Activated naive CD4-positive, alpha-beta T cell (primary cell): ENCODE measurements at places on chromosomes 5 and 9.

DNA sequence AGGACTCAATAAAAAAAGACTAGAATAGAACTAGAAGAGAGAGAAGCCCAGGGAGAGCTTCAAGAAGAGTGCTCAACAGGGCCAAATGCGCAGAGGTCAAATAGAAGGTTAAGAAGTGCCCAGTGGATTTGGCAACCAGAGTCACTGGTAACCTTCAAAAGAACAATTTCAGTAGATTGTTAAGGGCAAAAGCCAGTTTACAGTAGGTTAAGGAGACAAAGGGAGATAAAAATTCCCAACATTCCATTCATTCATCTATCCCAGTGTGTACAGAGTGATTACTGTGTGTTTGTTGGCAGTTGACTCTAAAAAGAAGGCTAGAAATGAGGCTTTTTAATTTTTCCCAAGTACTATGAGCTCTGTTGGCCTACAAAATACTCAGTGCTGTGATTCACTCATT lies 69.4 kb downstream of the RIGI start:
- no peak for DNase-seq

DNA sequence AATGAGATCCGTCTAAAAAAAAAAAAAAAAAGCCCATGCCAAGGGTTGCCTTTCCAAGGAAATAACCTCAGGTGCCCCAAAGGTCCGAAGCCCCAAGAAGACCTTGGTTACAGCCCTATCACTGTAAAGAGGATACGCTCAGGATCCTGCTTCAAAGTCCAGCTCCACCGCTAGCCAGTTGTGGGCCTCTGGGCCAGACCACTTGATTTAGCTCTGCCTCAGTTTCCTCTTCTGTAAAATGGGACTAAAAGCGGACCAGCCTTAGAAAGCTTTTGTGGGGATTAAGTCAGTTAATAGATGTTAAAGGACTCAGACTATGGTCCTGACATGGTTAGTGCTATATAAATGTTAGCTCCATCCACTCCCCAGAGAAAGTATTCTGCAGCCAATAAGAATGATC lies 48.7 kb upstream of the ORM1 start:
- DNase-seq: no peak

DNA sequence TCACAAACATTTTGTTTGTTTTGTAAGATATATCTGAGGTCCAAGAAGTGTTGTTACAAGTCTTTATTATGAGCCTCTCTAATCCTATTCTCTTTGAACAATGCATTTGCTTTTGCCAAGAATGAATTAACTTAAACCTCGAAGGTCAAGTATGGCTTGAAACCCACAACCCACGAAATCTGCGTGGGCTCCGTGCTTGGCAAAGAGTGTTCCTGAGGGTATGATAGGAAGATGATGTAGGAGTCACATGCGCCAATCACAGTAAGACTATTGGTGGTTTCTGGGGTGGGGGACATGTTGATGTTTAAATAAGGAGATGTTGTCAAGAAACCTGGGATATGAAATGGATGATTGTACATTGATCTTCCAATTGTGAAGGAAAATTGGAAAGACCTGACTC lies 330.8 kb upstream of the RFX3 start:
- DNase-seq: no peak

GRCh38 chr9:92730897-92731296 lies 33.7 kb downstream of the BICD2 start:
- DNase-seq: no peak

DNA sequence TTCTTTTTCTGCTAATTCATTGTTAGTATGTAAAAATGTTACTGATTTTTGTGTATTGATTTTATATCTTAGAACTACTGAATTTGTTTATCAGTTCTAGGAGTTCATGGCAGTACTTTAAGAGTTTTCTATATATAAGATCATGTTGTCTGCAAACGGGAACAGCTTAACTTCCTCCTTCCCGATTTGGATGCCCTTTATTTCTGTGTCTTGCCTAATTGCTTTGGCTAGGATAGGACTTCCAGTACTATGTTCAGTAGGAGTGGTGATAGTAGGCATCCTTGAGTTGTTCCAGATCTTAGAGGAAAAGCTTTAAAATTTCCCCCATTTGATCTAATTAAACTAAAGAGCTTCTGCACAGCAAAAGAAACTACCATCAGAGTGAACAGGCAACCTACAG lies 20.1 kb downstream of the RCL1 start:
- no peak for DNase-seq

GRCh38 chr5:96975656-96976055 lies 39.8 kb downstream of the LNPEP start:
- no peak for DNase-seq

DNA sequence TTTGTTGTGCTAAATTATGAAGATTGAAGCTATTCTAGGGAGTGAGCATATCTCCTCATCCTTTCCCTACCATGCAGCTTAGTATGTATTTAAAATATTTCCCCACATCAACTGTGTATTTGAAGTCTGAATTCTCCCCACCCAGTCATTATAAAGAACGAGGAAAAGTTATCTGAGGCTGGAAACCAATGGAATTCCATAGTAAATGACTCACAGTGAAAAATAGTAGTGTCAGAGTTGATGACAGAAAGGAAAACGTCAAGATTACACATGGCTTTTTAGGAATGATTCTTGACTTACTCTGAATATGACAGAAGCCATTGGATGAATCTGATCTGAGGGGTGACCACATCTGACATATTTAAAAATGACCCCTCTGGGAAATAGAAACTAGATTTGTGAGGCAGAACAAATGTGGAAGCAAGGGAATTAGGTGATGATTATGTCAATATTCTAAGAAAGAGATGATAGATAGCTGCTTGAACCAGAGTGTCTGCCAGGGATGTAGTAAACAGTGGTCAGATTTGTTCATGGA lies 1768.9 kb upstream of the CDH9 start:
- no peak for DNase-seq

DNA sequence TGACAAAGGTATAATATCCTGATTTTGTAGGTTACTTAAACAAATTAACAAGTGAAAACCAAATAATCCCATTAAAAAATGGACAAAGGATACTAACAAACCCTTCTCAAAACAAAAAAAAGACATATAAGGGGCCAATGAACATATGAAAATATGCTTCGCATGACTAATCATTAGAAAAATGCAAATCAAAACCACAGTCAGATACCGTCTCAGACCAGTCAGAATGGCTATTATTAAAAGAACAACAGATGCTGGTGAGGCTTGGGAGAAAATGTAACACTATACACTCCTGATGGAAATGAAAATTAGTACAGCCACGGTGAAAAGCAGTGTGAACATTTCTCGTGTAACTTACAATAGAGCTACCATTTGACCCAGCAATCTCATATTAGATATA lies 1542.2 kb upstream of the CDH9 start:
- no peak for DNase-seq

DNA sequence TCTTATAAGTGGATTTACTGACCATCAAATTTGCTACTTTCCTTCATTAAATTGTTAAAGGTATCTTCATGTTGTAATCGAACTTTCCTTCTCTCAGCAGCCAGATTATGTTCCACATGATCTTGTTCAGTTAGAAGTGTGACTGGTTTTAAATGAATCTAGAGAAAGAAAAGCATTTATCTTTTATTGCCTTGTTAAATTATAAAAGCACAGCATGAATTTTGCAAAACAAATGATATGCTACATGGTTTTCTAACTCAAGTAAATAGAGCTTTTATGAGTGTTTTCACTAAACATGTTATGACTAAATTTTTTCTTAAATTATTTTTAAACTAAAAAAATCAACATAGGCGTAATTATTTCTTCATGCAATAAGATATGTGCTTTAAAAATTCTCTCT lies 34.1 kb downstream of the ACOT12 start:
- no peak for DNase-seq

DNA sequence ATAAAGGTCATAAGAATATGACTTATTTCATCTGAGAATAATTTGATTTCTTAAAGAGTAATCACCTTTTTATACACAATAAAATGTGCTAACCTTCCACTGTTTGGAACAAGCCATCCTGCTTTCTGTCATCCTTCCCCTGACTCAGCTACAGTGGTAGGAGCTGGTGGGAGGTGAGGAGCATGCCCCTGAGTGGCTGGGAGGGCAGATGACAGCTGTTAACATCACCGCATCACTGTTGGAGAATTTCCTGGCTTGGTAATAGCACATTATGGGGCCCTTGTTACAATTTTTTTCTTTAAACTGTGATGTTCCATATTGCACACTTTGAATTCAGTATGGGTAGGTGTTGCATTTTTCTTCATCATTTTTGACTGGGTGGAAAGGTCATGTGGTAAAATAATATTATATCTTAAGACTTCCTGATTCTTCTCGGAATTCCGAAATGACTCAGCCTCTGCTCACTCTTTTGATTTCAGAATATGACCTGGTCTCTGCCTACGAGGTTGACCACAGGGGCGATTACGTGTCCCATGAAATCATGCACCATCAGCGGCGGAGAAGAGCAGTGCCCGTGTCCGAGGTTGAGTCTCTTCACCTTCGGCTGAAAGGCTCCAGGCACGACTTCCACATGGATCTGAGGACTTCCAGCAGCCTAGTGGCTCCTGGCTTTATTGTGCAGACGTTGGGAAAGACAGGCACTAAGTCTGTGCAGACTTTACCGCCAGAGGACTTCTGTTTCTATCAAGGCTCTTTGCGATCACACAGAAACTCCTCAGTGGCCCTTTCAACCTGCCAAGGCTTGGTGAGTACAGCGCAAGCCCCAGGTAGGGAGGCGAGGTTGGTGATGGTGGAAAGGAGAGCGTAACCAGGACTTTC lies 5.8 kb downstream of the ADAMTS16 start:
- no peak for DNase-seq

- no peak for DNase-seq
Observed at GRCh38 chr9:137760426-137760825, 117.2 kb upstream of the CACNA1B start.

GRCh38 chr9:129013674-129014073 lies 14.5 kb downstream of the SH3GLB2 start:
- no peak for DNase-seq

DNA sequence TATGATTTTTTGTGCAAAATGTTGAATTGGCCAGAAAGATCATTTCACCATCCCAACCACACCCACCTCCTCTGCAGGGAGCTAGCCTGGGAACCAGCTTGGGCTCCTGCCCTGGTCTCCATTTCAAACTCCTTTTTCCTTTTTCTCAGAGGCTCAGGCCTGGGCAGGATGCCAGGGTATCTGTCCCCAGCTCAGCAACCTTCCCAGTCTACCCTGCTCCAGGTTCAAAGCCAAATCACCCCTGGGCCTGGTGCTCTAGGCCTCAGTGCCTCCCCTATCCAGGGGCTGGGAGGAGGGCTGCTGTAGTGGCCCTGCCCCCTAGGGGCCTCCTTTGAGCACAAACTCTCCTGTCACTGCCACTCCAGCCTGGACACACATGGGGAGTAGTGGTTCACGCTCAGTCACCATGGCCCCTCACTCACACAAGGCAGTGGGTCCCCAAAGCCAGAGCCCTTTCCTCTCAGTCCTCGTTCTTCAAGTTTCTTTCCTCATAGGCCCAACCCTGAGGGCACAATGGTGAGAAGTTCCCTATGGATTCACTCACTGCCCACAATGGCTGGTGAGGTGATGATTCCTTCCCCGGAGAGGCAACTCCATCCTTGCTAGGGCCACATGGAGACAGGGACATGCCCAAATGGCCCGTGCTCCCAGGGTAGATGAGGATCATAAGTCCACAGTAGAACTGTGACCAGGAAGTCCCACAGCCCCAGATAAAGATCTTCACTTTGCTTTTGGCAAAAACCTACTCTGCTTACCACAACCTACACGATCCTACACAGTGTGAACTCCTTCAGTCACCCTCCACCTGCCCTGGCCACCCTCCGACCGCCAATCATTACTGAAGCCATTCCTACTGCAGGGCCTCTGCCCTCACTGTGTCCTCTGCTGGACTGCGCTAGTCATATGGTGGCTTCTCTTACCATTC lies 1.6 kb upstream of the ST6GALNAC4 start:
- no peak for DNase-seq

DNA sequence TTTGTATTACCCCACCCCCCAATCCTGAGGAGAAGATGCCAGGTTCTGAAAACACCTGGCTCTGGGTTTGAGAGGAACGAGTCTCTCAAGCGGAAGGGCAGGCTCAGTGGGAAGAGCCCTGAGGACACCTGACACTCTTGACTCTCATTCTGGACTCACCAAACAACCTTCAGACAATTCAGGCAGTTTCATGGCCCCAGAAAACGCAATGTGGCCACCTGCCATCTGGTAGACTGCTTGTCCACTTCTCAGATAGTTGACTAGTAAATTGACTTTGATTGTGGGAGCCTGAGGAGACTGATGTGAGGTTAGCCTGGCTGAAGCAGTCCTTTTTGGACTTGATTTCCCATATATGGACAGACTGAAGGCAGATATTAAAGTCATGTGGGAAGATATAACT lies 117.5 kb upstream of the FSTL4 start:
- DNase-seq: no peak

DNA sequence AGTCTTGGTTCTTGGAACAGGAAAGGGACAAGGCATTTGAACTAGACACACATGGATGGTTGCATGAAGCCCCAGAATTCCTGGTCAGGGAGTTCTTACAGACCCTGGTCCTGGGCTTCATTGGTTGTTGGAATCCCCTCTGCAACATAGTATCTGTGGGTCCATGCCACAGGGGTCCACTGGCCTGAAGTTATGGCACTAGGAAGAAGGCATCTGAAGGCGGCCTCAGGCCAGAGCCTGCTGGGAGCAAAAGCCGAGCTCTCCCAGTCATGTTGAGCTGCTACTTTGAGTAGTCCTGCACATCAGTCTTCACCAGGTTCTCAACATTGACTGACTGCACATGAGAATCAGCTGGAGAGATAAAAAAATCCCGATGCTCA lies 71.1 kb upstream of the PITX1 start:
- DNase-seq: no peak

DNA sequence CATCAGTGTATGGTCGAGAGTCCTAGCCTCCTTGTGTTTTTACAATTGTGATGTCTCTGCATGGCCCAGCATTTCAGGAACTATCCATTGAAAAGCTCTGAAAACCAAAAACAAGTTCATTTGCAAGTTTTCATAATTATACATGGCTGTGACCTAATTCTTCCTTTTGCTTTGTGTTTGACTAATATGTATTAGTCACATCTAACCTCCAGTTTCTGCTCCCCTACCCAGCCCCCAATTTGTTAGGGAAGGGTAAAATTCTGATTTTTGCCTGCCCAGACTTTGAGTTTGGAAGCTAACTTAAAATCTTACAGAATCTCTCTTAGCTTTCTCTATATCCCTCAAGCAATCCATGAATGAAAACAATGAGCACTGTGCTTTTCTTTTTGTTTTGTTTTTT lies 128.2 kb upstream of the SEMA6A start:
- DNase-seq: no peak

- no peak for DNase-seq
Observed at GRCh38 chr9:118670011-118670953, 699.0 kb downstream of the BRINP1 start.

GRCh38 chr5:102981957-102982635 lies 137.8 kb downstream of the GIN1 start:
- no peak for DNase-seq

DNA sequence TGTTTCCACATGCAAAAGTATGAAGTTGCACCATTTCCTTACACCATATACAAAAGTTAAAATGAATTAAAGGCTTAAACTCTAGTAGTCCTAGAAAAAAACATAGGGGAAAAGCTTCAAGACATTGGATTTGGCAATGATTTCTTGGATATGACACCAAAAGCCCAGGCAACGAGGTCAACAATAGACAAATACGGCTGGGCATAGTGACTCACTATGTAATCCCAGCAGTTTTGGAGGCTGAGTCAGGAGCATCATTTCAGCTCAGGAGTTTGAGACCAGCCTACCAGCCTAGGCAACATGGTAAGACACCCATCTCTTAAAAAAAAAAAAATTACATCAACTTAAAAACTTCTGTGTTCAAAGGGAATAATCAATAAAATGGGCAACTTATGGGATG lies 30.9 kb upstream of the SREK1 start:
- no peak for DNase-seq
